ENCODE measurements at places on chromosomes 6 and 20.

GRCh38 chr6:31727717-31728671 is 1.1 kb downstream of the DDAH2 start:
- H3K36me3 ChIP-seq = peaks cover 7% of the 10 kb centered on the region
- H3K4me3 ChIP-seq = no peak overlapping the region
- H3K4me1 ChIP-seq = peaks cover 5% of the 10 kb centered on the region
- no peaks in the 10 kb centered on the region for H3K27me3 ChIP-seq
- no peak overlapping the region for H3K27ac ChIP-seq

- no peak overlapping the region for H3K4me3 ChIP-seq
- H3K36me3 ChIP-seq = no peaks in the 10 kb centered on the region
- no peaks in the 10 kb centered on the region for H3K27me3 ChIP-seq
- peak overlapping the region; percentile 32 for H3K27ac ChIP-seq
These were observed 73.7 kb upstream of the CITED2 start for GRCh38 chr6:139448051-139448649.

- no peaks in the 10 kb centered on the region for H3K27me3 ChIP-seq
- H3K27ac ChIP-seq = no peak overlapping the region
- H3K36me3 ChIP-seq = no peaks in the 10 kb centered on the region
- DNase-seq = no peak
- no peaks in the 10 kb centered on the region for H3K4me1 ChIP-seq
These were observed 79.0 kb upstream of the RGS17 start for GRCh38 chr6:153210083-153210482.

DNA sequence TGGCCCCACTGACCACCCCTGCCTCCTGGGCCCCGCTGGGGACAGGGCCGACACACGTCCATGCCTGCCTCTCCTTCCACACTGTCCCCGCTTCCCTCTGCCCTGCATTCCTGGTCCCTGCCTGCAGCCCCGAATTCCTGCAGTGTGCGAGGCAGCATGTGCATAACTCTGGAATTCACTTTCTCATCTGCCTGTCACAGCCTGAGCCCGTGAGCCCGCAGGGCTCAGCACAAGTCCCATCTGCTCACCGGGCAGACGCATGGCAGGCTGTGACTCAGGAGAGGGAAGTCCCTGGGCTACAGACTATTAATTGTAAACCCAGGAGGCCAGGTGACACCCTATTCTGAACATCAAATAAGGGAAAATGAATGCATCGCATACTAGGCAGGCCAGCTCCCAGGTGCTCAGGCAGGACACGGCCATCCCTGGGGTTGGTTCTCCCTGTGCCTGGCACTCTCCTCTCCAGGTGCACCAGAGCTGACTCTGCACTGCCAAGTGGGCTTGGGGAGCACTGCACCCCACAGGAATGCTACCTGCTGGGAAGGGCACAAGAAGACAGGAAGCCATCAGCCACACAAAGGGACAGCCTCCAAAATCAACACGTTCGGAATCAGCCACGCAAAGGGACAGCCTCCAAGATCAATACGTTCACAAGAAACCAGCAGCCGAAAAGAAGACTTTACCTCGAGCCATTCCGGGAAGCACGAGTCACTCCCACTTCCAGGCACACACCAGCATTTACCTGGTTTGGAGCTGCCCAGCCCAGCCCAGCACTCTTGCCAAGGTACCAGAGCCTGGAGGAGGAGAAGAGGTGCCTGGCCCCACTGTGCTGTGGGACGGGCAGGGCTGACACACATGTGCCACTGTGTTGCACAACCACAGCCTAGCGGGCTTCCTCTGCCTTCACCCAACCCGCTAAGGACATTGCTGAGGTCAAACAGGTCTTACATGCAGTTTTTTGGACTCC is 65.9 kb downstream of the DLL1 start:
- no peaks in the 10 kb centered on the region for H3K36me3 ChIP-seq
- H3K4me3 ChIP-seq = no peak overlapping the region
- H3K27me3 ChIP-seq = no peaks in the 10 kb centered on the region
- no peaks in the 10 kb centered on the region for H3K4me1 ChIP-seq
- no peak overlapping the region for H3K27ac ChIP-seq

- DNase-seq = no peak
- H3K27ac ChIP-seq = no peak overlapping the region
- no peak overlapping the region for H3K4me3 ChIP-seq
- peaks cover 17% of the 10 kb centered on the region for H3K4me1 ChIP-seq
These were observed 28.8 kb upstream of the TSHZ2 start for GRCh38 chr20:52943185-52943841.

DNA sequence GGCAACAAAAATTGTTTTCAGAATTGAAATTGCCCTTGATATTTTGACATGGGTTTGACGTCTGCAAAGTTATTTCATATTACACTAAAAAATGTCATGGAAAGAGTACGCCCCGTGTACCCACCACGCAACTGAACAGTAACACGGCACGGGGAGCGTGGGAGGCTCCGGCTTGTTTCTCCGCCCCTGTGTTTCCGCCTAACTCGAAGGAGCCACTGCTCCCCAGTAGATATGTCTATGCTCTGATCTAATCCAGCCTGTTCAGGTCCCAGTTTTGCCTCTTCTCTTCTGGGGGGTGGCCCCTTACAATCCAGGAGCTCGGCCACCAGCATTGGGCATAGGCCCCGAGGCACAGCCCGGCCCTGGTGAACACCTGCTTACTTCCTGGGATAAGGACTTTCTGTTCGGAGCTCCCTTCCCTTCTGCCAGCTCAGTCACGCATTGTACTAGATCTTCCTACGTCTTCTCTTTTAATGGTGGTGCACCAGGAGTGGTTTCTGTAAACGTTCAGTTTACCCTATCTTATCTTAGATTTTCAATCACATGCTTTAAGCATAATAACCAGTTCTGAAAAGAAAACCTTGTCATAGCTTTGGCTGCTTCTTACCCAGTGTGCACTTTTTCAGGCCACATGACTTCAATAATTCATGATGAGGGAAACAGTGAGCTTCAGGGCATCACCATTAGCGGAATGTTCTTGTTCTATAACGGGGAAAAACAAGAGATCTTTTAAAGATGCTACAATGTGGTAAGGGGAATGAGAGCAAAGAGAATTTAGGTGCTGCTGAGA is 43.9 kb upstream of the EXOC2 start:
- no peak overlapping the region for H3K27ac ChIP-seq
- no peak for DNase-seq
- H3K36me3 ChIP-seq = no peaks in the 10 kb centered on the region
- no peaks in the 10 kb centered on the region for H3K4me1 ChIP-seq
- H3K4me3 ChIP-seq = no peak overlapping the region
